ENCODE measurements at places on chromosomes 1 and 21. TPM values are rescaled to one million over a fixed set of nuclear protein-coding genes. Genes with fewer than 3 reads are reported as not detected.
A peak's percentile ranks its signal among the peaks of the same experiment; 100 is the strongest.

The ACTA1 gene
- 16,797 TPM for total RNA-seq

GRCh38 chr1:223001653-223002634 lies 141.1 kb downstream of the TLR5 start:
- no peak for DNase-seq
- H3K36me3 ChIP-seq: peaks cover 35% of the 10 kb centered on the region
- no peaks in the 10 kb centered on the region for H3K4me1 ChIP-seq
- H3K4me3 ChIP-seq: no peak overlapping the region

DNA sequence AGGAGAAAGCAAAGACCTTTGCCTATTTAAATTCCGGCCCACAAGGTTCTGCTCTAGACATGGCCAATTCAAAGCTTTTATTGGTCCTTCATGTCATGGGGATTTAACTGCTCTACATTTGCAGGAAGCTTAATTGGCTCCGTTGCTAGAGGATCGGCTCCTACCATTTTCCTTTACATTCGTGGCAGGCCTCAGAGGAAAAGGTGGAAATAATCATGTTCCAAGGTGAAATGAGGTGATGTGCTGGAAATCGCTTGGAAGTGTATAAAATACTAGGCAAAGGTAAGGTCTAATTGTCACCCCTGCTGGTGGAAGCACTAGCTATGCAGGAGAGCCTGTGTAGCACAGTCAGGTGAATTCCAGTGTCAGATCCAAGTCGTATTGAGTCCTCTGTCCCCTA lies 55.5 kb downstream of the ATP1A1 start:
- no peaks in the 10 kb centered on the region for H3K36me3 ChIP-seq
- H3K4me1 ChIP-seq: peaks cover 28% of the 10 kb centered on the region
- no peak overlapping the region for H3K27ac ChIP-seq
- H3K27me3 ChIP-seq: no peaks in the 10 kb centered on the region

The NR0B2 gene
- total RNA-seq: 4.9 TPM

GRCh38 chr1:200346700-200347099 lies 63.1 kb downstream of the ZNF281 start:
- DNase-seq: no peak
- no peak overlapping the region for H3K27ac ChIP-seq
- H3K27me3 ChIP-seq: no peaks in the 10 kb centered on the region
- no peak overlapping the region for H3K4me3 ChIP-seq

DNA sequence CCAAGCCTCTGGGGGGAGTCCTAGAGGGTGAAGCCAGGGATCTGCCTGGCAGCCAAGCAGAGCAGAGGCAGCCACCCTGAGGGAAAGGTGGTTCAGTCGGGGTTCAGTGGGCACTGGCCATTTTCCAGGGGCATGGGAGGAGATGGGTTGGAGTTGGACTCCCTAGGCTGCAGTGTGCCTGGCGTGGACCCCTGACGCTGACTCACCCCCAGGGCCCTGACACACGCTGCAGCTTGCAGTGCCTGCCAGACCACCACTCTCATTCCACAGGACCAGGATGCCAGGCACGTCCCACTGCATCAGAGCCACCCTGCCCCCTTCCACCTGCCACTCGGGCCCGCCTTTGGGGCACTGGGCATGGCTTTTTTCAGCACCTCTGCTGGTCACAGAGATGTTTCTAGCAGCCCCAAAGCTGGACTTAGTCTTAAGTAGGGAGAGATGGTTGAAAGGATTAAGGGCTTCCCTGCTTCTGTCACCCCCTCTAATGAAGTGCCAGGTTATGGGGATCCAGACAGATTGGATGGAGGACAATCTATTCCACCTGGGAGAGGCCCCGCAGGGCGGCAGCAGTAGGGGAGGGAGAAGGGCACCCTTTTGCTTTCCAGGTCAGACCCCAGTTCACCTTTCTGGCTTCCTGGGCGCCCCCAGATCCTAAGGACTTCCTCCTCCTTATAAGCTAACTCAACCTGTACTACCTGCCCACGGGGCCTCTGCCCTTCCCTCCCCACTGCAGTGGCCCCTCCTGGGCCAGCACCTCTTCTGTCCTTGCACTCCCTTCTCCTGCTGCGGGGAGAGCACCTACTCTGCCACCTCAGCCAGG lies 1.6 kb downstream of the SYT2 start:
- H3K27ac ChIP-seq: no peak overlapping the region
- DNase-seq: no peak
- peaks cover 36% of the 10 kb centered on the region for H3K27me3 ChIP-seq
- no peaks in the 10 kb centered on the region for H3K36me3 ChIP-seq

DNA sequence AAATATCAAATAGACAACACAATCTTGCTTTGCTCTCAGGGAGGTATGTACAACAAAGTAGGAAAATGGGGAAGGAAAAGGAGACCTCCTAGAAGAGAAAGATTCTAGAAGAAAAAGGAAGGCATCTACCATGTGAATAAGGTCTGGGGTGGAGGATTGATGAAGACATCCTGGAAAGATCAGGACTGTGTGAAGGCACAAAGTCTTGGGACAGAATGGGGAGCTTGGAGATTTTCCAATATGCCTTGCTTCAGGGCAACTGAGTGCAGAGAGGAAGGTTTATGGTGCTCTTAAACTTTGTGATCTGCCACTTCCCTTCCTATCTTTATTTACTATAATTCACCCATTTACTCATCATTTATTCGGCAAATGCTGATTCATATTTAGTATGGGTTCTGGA lies 352.0 kb downstream of the PLPP3 start:
- no peaks in the 10 kb centered on the region for H3K36me3 ChIP-seq
- no peak for DNase-seq
- H3K27me3 ChIP-seq: no peaks in the 10 kb centered on the region

DNA sequence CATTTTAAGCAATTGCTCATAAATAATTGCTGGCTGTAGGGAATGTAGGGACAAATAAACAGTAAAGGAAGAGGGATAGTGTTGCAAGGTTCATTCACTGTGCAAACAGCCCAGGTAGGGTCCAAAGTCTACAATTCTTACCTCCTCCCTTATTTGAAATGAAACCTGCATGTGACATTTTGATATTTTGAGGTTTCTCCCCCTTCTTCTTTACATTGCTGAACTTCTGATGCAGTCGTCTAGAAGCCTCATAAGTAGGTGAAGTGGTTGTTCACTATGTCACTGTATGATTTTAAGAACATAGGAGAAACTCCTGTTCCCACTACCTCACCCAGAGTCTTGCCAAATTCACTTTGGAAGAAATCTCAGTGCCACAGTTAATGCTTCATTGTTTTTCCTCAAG lies 16.1 kb downstream of the F5 start:
- no peak overlapping the region for H3K27ac ChIP-seq
- no peaks in the 10 kb centered on the region for H3K27me3 ChIP-seq
- no peak overlapping the region for H3K4me3 ChIP-seq

- peaks cover 17% of the 10 kb centered on the region for H3K36me3 ChIP-seq
- DNase-seq: no peak
- H3K4me3 ChIP-seq: peak overlapping the region; percentile 78
- H3K4me1 ChIP-seq: peaks cover 28% of the 10 kb centered on the region
- H3K27ac ChIP-seq: no peak overlapping the region
Measured at GRCh38 chr1:23798662-23799142, 1.9 kb downstream of the GALE start.

DNA sequence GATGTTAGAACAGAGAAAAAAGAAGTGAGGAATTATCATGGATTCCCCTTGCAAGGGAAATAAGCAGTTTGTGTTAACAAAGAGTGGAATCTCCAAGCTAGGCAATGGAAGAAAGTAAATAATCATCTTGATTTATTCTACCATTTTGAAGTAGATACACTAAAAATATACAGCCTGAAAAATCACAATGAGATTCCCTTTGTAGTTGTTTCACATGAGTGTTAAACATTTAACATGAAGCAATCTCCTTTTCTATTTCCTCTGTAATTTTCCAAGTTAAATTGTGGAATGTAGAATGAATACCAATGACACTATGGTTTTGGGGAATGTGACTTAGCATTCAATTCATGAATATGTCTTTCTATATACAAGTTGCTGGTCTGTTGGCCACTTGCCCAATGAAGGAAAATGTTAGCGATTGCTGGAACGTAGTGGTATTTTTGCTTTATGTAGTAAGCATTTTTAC lies 5.7 kb downstream of the TGFB2 start:
- peak overlapping the region; percentile 36 for H3K4me3 ChIP-seq
- H3K4me1 ChIP-seq: peaks cover 48% of the 10 kb centered on the region
- H3K27ac ChIP-seq: no peak overlapping the region
- no peaks in the 10 kb centered on the region for H3K36me3 ChIP-seq

The CHI3L2 gene
- total RNA-seq: 23.0 TPM

The CYP4A11 gene
- not detected for total RNA-seq

The NEK2 gene
- 0.16 TPM for total RNA-seq

Measured in heart left ventricle (tissue), 16 donors.